ENCODE measurements at places on chromosomes 6 and 20.

DNA sequence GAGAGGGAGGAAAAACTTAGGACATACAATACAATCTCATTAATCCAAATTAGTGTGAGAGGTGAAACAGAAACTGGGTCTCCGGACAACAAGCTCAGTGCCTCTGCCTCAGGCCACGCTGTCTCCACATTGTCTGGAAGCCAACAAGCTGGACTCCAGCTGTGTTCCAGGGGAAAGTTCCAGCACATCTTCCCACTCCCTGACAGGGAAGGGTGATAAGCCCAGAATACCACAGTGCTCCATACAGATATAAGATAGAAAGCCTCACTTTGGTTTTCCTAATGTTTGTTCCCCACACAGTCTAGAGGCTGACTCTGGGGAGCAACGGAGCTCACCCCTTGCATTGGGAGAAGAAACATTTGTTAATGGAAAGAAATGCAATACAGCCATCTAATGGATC lies 117.1 kb upstream of the SPTLC3 start:
- no peak for DNase-seq

- DNase-seq = no peak
Measured at GRCh38 chr6:159033160-159034049, 11.4 kb downstream of the TAGAP start.

GRCh38 chr20:4905613-4906012 lies 95.7 kb downstream of the SLC23A2 start:
- DNase-seq = no peak

GRCh38 chr20:37745553-37745952 lies 51.7 kb downstream of the CTNNBL1 start:
- no peak for DNase-seq

DNA sequence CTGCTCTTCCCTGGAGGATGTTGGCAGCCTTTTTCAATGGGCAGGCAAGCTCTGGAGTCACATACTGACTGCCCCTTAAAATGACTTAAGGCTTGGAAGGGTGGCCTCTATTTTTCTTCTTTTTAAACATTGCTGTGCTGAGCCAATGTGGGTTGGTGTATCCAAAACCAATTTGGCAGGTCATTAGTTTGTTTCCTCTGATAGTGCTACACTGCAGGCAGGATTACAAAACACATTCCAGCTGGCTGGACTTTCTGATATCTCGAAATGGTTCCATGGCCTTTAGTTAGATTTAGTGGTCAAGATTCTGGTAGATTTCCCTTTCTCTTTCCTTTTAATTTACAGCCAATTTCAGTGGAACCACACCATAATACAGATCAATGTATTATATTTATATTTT lies 28.1 kb upstream of the BMP2 start:
- no peak for DNase-seq

DNA sequence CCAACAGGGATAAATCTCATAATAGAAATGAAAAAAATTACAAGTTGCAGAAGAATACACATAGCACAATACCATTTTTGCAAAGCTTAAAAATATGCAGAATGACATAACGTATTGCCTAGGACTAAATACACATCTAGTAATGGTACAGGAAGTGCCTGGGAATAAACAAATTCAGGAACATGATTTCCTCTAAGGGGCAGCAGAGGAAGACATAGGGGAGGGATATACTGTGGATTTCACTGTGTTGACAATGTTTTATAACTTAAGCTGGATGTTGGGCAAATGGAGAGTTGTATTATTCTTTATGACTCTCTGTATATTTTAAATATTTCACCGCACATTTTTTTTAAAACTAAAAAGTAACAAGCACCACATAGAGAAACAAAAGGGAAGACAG lies 5.6 kb upstream of the GLO1 start:
- no peak for DNase-seq

GRCh38 chr20:2521369-2522305 lies 12.9 kb upstream of the ZNF343 start:
- DNase-seq = no peak

- no peak for DNase-seq
Measured at GRCh38 chr20:33914919-33915318, 78.8 kb upstream of the RALY start.

DNA sequence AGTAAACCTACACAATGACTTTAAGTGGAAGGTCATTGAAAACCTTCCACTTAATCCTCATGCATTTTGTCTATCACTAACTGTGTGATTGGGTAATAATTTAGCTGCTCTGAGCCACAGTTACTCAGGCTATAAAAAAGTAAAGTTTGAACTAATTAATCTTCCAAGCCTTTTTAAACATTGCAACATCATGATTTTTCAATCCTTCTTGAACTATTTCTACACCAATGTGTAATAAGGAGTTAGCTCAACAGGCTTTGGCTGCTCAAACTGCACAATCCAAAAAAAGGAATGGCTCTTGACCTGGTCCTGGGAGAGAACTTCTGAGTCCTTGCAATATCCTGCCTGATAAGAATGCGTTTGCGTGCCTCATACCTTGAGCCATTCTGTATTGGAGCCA lies 34.8 kb upstream of the FILIP1 start:
- DNase-seq = no peak

GRCh38 chr6:5088780-5089179 lies 3.6 kb downstream of the PPP1R3G start:
- DNase-seq = no peak

- DNase-seq = no peak
Measured at GRCh38 chr6:42451333-42452170, at the start of gene TRERF1. Gene TRERF1, minus strand, starts transcription at chr6:42451926. Its CDS starts 182,336 bp downstream, at chr6:42269590.

GRCh38 chr20:2745936-2746635 lies 53.5 kb downstream of the EBF4 start:
- no peak for DNase-seq

DNA sequence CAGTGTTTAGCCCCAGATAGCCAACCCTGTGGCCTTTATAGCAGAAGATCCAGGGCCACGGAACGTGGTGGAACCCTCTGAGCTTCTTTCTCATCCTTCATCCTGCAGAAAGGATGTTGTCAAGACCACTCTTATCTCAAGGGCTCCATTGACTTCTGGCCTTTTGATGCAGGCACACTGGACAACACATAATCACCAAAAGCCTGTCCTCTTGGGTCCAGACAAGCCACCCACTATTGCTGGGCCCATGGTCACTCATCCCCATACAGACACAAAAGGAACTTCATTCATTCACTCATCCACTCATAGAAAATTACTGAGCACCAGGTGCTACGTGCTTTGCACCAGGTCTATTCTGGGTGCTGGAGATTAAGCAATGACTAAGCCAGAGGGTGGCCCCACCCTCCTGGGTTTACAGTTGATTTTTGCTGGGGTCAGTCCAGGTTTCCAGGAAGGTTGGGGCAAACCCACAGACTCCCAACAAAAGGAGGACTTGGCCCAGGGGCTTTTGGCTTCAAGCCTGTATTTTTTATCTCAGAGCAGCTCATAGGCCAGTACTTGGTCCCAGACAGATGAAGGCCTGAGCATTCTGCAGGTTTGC lies 2.4 kb downstream of the CST8 start:
- no peak for DNase-seq

DNA sequence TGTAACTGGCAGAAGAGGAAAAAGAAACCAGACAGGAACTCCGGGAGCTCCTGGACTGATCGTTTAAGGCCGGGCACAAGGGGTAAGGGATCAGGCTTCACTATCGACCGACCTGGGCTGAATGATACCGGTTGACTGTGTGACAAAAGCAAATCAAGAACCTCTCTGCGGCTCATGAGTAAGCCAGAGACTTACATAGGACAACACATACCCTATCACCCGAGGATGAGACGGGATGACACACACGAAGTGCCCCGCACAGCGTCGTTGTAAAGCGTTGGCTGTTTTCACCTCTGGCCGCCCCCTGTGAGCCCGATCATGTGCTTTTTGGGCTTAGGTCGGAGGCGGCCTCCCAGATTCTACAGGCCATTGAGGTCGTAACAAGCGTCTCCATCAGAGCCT lies 695 bp upstream of the TGIF2 start:
- no peak for DNase-seq

DNA sequence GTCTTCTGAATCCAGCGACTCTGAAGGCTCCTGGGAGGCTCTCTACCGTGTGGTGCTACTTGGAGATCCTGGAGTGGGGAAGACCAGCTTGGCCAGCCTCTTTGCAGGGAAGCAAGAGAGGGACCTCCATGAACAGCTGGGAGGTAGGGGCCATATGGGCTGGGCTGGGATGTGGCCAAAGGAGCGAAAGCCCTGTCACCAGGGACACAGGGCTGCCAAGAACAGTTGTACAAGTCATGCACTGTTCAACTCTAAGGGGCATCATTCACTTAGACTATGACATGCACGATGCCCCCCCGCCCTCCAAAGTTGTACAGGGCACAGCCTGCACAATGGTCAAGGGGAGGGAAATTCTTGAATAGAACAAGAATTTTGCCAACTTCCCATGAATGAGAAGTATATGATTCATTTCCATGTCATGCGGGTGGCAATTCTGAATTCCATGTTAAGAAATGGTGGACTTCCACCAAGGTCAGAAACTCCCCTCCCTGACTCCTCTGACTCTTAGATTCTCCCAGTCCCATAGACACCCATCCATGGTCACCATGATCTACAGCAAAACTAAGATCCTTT lies 1.6 kb downstream of the REM1 start:
- DNase-seq = no peak

DNA sequence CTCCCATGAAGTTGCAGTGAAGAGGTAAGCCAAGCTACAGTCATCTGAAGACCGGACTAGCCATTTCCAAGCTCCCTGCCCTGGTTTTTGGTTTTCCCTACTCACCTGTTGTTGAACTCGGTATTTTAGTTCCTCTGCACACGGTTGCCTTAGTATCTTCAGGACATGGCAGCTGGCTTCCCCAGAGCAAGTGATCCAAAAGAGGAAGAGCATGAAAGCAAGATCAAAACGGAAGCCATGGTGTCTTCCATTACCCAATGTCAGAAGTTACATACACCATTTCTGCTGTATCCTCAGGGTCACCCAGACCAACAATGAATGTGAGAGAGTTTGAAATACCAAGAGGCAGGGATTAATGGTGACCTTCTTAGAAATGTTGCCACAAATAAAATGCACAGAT lies 276.6 kb upstream of the CNR1 start:
- no peak for DNase-seq

DNA sequence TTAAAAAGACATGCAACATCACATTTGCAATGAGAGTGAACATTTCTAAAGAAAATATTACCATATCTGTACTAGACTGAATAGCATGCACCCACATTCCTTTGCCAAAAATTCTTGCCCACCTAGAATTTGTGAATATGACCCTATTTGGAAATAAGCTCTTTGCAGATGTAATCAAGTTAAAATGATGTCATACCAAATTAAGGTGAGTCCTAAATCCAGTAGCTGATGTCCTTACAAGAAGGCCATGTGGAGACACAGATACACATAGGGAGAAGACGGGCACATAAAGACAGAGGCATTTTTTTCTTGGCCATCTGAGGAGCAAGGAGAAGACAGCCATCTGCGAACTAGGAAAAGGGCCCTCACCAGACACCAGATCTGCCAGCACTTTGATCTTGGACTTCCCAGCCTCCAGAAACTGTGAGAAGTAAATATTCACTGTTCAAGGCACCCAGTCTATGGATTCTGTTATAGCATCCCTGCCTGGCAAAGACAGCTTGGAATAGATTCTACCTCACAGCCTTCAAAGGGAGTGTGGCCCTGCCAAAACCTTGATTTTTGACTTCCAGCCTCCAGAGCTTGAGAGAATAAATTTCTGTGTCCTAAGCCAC lies 22.8 kb upstream of the ATXN1 start:
- no peak for DNase-seq

DNA sequence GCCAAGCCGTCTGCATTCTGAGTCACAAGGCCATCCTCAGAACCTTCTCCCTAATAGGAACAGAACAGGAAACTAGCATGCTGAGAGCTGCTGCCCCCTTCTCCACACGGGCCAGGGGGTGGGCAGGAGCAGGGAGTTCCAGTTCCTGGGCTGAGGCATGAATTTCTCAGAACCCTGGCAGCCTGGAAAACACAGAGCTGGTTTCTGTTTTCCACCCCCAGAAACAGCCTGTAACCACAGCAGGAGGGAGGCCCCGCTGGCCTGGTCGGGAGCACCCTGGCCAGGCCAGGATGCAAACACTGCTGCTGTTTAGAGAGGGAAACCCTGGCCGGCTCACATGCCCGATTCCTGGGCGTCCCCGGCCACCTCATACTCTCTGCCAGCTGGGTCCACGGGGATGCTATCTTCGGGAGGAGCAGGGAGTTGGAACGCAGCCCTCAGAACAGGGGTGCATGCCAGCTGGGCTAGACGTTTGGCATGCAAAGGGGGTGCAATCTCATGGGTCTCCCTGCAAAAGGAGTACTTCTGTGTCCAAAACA lies 130.1 kb downstream of the NFATC2 start:
- DNase-seq = no peak

DNA sequence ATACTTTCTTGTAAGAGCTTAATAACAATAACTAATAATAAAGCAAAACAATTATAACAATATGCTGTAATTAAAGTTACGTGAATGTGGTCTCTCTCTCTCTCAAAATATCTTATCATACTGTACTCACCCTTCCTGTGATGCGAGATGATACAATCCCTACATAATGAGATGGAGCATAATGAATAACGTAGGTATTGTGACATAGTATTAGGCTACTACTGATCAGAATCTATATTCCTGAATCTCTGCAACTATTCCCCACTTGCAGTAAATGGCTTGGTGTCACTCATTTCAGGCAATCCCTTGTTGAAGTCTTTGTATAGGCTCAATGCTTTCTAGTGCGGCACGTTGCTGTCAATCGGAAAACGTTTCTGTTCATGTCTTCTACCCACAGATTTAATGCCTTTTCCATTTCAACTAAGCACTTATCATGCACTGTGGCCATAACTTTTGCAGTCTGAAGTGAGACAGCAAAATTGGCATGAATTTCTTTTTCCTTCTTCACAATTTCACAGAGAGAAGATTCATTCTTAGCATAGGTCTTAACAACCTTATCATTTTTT lies 32.3 kb downstream of the MOXD1 start:
- DNase-seq = no peak

- DNase-seq = no peak
Measured at GRCh38 chr20:62675156-62675876, 33.0 kb downstream of the SLCO4A1 start.

GRCh38 chr6:127737009-127737486 lies 160.1 kb downstream of the C6orf58 start:
- no peak for DNase-seq

DNA sequence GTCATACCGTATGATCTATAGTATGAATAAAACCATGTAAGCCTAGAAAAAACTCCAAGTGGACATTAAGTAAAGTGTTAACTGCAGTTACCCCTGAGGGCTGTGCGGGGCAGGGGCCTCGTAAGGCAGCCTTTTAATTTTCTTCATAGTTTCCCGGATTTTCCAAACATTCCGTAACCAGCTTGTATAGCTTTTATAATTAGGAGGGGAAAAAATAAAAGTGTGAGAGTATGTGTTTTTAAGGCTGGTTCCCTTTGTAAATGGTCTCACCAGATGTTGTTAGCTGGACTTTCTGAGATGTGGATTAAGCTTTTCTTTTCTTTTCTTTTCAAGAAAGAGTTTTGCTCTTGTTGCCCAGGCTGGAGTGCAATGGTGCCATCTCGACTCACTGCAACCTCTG lies 7.0 kb downstream of the KIAA1755 start:
- no peak for DNase-seq

GRCh38 chr6:135181333-135182070 lies 394 bp downstream of the MYB start:
- DNase-seq = no peak

GRCh38 chr6:24154121-24154520 lies 28.1 kb downstream of the NRSN1 start:
- DNase-seq = no peak

GRCh38 chr6:158022749-158023596 lies 41.3 kb downstream of the SYNJ2 start:
- peak; percentile 58 for DNase-seq
